ENCODE measurements at places on chromosomes 2 and 18. TPM values are rescaled to one million over a fixed set of nuclear protein-coding genes. Genes with fewer than 3 reads are reported as not detected.

FIGN gene
- total RNA-seq: 0.53 TPM

CD302 gene
- total RNA-seq: 18.1 TPM

SPP2 gene
- total RNA-seq: not detected

PLGLB1 gene
- total RNA-seq: 1.6 TPM

RASGRP3 gene
- 38.3 TPM for total RNA-seq

IL36G gene
- 0.31 TPM for total RNA-seq

INO80C gene
- 5.4 TPM for total RNA-seq

DNA sequence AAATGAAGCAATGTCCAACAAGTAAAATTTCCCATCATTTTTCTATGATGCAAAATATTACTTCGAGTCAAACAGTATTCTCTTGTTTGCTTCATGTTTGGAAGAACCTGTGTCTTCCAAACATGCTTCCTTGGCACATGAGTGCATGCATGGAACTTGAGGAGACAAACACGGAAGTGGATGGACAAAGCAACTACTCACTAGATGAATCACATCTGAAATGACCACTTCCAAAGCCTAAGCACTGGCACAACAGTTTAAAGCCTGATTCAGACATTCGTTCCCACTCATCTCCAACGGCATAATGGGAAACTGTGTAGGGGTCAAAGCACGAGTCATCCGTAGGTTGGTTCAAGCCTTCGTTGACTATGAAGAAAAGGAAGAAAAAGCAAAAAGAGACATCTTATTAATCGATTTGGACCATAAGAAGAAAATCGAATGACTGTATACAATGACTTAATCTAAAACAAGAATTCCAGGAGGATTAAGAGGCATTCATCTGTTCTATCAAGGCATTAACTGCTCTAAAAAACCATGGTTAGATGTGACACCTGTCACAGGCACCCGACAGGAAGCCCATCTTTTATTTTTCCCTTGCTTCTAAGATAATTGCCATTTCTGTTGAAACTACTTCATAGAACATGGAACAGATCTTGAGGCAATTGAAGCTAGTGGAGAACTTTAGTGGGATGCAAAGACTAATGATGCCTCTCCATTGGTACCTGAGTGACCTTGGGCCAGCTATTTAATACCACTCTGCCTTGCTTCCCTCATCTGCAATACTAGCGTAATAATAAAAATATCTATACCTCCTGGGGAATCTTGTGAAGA, 56.0 kb downstream of the ATIC start:
- no peak for DNase-seq

- no peak for DNase-seq
Observed at GRCh38 chr2:232400256-232401015, 6.2 kb upstream of the ALPG start.

GRCh38 chr2:189937691-189938090, 124.8 kb downstream of the MSTN start:
- no peak for DNase-seq

DNA sequence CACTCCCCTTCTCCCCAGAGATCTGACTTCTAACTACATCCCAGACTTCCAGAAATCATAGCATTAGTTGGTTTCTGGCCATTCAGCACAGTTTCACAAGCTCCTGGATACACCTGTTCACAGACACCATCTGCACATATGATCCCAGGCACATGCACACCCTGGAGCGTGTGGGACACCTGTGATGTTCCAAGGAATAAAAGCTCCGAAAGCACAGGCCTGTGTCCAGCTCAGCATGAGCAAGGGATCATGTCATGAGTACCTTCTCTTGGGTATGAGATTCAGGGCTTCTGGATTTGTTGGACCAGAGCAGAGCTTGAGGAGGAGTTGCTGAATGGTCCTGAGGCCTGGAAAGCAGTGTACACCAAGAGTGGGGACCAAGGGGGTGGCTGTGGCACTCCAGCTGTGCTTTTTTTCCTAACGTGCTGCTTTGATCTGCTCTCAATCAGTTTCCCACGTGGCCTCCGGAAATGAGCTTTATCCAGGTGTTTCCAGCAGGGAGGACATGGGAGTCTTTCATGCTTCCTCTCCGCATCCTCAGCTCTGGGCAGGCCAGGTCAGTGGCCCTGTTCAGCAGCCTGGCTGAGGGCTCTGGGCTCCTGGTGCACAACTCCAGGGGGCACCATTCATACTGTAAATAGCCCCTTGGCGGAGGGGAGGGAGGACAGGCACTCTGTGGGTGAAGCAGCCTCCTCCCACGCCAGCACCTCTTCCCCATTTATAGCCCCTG, 1.8 kb downstream of the DYSF start:
- no peak for DNase-seq

DNA sequence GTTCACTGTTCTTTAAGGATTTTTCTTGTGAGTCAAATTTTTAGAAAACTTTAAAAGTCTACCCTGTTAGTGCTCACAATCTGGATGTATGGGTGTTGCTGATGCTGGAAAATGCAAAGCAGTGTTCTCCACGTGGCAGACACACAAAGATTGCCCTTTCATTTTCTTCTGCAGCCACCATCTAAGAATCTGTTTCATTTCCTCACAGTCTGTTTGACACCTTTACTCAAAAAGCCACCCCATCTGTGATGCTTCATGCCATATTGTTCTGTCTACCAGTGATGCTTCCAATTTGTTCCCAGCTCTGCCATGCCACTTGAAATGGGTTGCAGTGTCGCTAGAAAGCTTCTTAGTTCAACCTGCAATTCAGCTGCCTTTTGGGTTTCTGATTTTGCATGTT, 464.2 kb upstream of the UBE2E3 start:
- DNase-seq: no peak

DNA sequence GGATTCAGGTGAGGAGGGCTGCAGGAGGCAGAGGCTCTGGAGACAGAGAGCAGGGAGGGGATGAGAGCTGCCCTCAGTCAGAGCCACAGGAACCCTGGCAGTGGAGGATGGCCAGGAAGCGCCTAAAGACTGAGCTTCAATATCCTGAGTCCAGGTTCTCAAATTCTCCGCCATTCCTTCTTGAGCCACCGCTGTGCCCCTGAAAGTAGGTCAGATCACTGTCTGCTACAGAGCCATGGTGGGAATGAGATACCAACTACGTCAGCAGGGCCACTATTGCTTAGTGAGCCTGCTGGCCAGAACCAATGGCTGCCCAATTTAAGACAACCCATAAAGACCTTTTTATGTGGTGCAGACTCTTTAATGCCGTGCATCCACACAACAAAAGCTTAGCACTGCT, 155.5 kb downstream of the CTIF start:
- no peak for DNase-seq

DNA sequence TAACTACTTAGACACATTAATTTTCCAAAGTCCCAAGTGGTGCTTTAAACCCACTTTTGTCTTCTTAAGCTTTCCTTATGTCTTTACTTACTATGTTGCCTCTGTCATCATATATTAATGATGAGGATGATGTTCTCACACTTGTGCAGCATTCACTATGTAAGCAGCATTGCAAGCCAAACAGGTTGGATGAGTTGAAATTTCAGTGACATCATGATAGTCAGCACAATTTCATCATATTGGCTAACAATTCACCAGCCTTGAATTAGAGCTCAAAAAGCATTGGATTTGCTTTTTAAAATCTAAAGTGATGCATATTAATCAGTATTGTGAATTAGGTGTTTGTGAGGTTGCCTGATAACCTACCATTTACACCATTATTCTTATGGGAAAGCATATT, 7.7 kb downstream of the APLF start:
- DNase-seq: no peak

GRCh38 chr2:204251998-204252376, 293.3 kb upstream of the PARD3B start:
- DNase-seq: no peak

GRCh38 chr2:172865422-172865821, 129.8 kb downstream of the RAPGEF4 start:
- DNase-seq: no peak

- DNase-seq: peak; percentile 50
Observed at GRCh38 chr2:169131587-169132512, 62.5 kb downstream of the DHRS9 start.

- DNase-seq: no peak
Observed at GRCh38 chr2:235835810-235836209, 332.4 kb downstream of the GBX2 start.

DNA sequence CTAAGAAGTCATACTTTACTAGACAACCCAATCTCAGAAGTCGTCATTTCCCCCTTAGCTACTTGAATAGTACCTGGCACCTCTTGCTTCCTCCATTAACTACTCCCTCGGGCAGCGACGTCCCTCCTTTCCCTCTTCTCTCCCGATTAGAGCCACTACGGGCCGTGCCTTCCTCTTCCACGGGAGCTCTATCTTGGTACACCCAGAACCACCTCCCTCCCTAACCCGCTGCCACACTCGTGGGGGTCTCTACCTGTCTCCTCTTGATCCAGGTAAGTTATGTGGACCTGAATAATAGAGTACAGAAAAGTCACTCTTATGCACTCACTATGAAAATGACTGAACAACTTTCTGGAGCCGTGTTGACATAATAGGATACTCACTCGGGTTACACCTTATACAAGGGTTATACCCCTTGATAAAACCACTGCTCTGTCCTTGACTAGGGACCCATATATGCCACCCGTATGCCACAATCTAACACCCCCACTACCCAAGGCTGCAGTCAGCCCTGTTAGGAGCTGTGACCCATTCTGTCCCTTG, 595 bp upstream of the HDHD2 start:
- DNase-seq: no peak

GRCh38 chr2:149400997-149401396, 70.6 kb downstream of the LYPD6 start:
- DNase-seq: no peak

- peak; percentile 43 for DNase-seq
Observed at GRCh38 chr18:46754661-46755292, 2.1 kb downstream of the ST8SIA5 start.

DNA sequence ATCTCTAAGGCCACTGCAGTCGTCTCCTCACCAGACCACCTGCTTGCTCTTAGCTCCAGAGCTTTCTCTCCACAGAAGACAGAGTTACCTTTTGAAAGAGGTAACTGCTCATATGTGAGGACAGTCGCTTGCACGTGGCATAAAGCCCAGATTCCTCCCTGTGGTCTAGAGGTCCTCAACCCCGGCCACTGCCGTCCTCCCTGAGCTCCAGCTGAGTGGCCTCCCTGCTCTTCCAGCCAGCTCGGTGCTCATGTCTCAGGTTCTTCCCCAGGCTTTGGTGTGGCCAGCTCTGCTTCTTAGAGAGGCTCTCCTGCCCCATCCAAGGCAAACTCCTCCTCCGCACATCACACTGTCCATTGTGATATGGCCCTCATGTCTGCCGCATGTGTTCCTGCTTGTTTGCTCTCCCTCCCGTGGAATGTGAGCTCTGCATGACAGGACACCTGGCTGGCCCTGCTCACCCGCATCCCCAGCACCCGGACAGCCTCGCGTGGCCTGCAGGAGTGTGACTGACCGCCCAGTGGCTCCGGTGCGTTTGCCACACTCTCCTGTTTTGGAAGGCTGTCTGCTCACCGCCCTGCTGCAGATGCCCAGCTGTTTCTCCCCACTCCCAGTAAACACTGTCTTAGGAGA, 91.5 kb upstream of the LDLRAD4 start:
- DNase-seq: no peak

- no peak for DNase-seq
Observed at GRCh38 chr2:1782514-1782913, 38.2 kb upstream of the PXDN start.

DNA sequence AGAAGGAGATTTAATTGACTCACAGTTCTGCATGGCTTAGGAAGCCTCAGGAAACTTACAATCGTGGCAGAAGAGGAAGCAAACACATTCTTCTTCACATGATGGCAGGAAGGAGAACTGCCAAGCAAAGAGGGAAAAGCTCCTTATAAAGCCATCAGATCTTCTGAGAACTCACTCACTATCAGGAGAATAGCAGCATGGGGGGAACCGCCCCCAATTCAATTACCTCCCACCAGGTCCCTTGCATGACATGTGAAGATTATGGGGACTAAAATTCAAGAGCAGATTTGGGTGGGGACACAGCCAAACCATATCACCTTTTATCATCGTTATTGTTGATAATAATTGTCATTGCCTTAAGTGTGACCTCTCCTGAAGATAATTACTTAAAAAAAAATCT, 197.9 kb upstream of the SLC14A2 start:
- DNase-seq: no peak

- peak; percentile 72 for DNase-seq
Observed at GRCh38 chr2:8543383-8544170, 138.3 kb upstream of the ID2 start.
